ENCODE measurements at places on chromosomes 1 and 21. TPM values are rescaled to one million over a fixed set of nuclear protein-coding genes. Genes with fewer than 3 reads are reported as not detected.

The SHCBP1L gene
- total RNA-seq: not detected

The CD52 gene
- 129 TPM for total RNA-seq

The ZNF678 gene
- 9.5 TPM for total RNA-seq

The TNFRSF18 gene
- 31.0 TPM for total RNA-seq

The CDKN2C gene
- total RNA-seq: 14.4 TPM

The KDM5B gene
- 16.8 TPM for total RNA-seq

The TNNI3K gene
- not detected for total RNA-seq

The SLC30A10 gene
- total RNA-seq: not detected

The RBBP4 gene
- 409 TPM for total RNA-seq

The SRRM1 gene
- 226 TPM for total RNA-seq

The KRTAP21-2 gene
- total RNA-seq: not detected

The RSPH1 gene
- total RNA-seq: not detected

The CR2 gene
- 0.36 TPM for total RNA-seq

The GPR3 gene
- total RNA-seq: 0.64 TPM

The FASLG gene
- 0.67 TPM for total RNA-seq

The SH2D5 gene
- total RNA-seq: 0.15 TPM

GRCh38 chr1:18481921-18482701, 1.4 kb downstream of the KLHDC7A start:
- no peak for DNase-seq

- peak; percentile 63 for DNase-seq
Observed at GRCh38 chr1:6108937-6109614, 63.4 kb downstream of the KCNAB2 start.

GRCh38 chr1:44655609-44656008, 18.7 kb downstream of the TMEM53 start:
- DNase-seq: no peak

- DNase-seq: peak; percentile 61
Observed at GRCh38 chr1:19477284-19478249, 7.8 kb downstream of the CAPZB start.

GRCh38 chr1:165635823-165636222, 4.8 kb downstream of the MGST3 start:
- no peak for DNase-seq

DNA sequence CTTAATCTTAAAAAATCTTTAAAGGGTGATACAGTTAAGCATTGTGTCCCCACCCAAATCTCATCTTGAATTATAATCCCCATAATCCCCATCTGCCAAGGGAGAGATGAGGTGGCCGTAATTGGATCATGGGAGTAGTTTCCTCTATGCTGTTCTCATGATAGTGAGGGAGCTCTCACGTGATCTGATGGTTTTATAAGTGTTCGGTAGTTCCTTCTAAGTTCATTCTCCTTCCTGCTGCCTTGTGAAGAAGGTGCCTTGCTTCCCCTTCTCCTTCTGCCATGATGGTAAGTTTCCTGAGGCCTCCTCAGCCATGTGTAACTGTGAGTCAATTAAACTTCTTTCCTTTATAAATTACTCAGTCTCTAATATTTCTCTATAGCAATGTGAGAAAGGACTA, 10.7 kb downstream of the DHRS3 start:
- DNase-seq: no peak

- peak; percentile 61 for DNase-seq
Observed at GRCh38 chr1:54488779-54489626, 59.0 kb upstream of the ACOT11 start.

- DNase-seq: no peak
Observed at GRCh38 chr1:41340655-41341364, 20.4 kb upstream of the FOXO6 start.

GRCh38 chr1:207021139-207021861, 11.3 kb downstream of the C1orf116 start:
- no peak for DNase-seq

DNA sequence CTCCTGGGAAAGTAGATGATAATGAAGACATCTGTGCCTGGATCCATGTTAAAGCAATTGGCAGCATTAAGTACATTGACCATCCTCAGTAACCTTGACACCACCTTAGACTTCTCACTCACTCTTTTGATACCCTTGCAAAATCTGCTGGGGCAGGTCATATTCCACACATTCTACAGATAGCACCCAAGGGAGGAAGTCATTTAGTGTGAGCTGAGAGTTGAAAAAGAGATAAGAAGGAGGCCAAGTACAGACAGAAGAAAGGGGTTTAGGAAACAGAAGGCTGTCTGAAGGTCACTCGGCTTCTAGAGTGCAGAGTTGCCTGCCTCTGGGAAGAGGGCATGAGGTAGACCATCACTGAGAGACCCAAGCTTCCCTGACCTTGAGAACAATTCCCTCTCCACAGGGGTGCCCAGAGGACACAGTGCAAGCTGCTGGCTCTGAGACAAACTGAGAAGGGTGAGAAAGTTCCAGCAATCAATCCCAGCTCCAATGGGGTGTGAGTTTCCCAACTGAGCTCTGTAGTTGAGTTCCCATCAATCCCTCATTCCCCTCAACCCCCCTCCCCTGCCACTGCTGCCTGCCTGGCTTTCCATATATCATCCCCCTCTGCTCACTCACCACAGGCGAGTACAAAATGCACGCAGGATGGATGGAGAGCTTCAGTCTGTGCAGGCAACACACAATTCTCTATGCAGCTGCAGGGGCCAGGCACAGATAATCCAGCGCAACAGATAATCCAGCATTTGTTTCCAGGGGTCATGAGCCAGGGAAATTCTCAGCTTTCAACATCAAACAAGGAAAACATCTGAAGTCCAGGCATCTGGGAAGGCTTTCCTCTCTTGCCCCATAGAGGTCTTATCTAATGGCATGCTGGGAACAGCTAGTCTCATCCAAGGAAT, 7.4 kb upstream of the MOB3C start:
- DNase-seq: no peak

DNA sequence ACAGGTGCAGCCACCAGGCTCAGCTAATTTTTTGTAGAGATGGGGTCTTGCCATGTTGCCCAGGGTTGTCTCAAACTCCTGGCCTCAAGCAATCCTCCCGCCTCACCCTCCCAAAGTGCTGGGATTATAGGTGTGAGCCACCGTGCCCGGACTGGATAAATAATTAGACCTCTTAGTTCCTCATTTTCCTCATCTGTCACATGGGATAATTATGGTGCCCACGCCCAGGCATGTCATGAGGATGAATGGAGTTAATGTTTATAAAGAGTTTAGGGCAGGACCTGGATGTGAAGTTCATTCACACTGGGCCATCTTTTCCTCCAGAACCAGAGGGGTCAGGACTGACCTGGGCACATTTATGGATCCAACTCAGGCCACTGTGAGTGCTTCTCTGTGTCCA, 23.7 kb downstream of the PADI3 start:
- no peak for DNase-seq

DNA sequence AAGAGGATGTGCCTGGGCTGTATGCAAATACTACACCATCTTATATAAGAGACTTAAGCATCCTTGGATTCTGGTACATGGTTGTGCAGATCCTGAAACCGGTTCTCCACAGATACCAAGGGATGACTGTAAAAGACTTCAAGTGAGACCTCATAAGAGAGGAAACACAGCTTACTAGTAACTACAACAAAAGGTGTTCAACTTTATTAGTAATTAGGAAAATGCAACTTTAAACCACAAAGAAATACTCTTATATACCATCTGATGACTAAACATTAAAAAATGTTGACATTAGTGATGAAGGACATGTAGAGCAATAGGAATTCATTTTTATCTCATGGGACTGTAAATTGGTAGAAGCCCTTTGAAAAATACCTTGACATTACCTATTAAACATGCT, 102.7 kb downstream of the RASAL2 start:
- DNase-seq: no peak

- no peak for DNase-seq
Observed at GRCh38 chr1:112265931-112266330, 130.1 kb upstream of the CTTNBP2NL start.

- peak; percentile 82 for DNase-seq
Observed at GRCh38 chr21:45138199-45139002, 64.0 kb downstream of the ADARB1 start.

GRCh38 chr1:243489681-243490546, 234.1 kb downstream of the SDCCAG8 start:
- DNase-seq: no peak

DNA sequence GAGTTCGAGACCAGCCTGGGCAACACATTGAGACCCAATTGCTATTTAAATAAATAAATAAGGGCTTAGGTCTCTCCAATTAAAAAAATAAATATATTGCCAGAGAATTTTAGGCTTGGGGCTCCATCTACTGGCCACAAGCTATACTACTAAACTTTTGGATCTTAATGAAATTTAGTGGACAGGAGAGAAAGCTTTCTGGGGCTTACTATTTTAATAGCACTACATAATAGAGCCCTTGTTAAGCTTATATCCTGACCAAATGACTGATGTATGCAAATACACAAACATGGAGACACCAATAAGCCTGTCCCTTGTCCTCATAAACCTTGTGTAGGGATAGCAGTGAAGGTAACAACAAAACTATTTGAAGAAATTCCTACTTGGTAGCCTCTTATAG, 18.4 kb downstream of the CCT3 start:
- peak; percentile 38 for DNase-seq

- DNase-seq: no peak
Observed at GRCh38 chr1:230191079-230191804, 124.2 kb downstream of the GALNT2 start.

Measured in activated naive CD4-positive, alpha-beta T cell treated with anti-CD3 and anti-CD28 coated beads for 36 hours (primary cell).